IMR-90 (cell line): ENCODE measurements at places on chromosomes 6 and 20.
A peak's percentile ranks its signal among the peaks of the same experiment; 100 is the strongest.

- no peak for DNase-seq
Observed at GRCh38 chr6:12436683-12437082, 146.5 kb downstream of the EDN1 start.

- no peak for DNase-seq
Observed at GRCh38 chr6:435441-436307, 44.1 kb downstream of the IRF4 start.

GRCh38 chr6:81761197-81761596 lies 8.7 kb upstream of the TENT5A start:
- DNase-seq, result peak; percentile 62

DNA sequence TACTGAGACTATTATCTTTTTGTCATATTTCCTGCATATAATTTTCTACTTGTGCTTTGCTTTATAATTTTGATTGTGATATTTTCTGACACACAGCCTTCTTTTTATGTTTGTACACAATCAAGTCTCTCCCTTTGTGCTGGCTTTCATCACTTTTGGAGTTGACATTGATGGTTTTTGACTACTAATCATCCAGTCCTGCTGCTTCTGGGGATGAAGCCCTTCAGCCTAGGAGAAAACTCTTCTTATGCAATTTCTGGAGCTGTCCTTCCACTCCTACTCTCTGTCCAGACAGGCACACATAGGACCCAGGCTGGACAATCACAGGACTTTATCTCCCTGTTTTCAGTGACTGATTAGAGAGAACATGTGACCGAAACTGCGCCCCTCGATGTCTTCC lies 515.0 kb downstream of the KIF16B start:
- DNase-seq, result no peak

DNA sequence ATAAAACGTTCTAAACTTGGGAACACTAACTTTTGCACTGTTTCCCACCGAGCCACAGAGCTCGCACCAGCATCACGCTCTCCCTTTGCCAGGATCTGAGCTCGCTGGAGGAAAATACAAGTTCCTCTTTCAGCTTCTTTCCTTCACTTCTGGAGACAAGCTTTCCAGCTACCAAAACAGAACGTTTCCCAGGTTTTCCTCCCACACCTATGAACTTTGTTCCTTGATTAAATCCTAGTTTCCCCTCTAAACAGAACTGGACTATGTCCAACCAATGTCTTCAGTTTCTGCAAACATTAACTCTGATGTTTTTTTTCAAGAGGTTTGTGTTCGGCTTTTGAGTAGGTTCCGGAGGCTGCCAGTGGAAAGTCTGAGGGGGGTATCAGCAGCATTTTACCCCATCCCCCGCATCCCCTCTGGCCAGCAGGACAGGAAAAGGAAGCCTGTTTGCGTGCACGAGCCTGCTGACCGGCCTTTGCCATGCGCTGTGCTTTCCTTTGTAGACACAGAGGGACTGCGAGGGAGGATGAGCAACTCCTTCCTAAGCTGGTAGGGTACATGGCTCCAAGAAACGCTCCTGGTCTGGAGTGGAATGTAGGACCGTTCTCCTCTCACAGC lies 135.5 kb downstream of the LY86 start:
- DNase-seq, result peak; percentile 50

DNA sequence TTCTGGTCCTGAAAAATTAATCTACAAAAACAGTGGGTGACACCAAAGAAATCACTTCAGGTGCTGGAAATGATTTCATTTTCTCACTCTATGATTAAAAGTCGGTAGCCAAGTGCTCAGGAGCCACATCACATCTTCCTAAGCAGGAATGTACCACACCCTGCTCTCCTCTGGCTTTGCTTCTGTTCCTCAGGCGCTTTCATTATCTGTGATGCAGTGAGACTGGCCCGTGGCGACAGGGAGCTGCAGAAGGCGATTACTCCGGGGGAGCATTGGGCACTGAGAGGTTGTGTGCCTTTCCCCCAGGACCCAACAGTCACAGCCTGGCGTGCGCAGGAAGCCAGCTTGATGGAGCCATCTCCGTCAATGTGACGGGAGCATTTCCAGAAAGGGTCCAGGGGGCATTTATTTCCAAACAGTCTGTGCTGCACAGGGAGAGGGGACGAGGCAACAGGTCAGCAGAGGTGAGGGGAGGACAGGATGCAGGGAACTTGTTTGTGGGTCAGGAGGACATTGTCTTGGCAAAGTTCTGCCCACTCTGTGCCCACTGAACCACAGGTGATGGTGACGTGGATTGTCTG lies 5.6 kb upstream of the ZNF831 start:
- no peak for DNase-seq

DNA sequence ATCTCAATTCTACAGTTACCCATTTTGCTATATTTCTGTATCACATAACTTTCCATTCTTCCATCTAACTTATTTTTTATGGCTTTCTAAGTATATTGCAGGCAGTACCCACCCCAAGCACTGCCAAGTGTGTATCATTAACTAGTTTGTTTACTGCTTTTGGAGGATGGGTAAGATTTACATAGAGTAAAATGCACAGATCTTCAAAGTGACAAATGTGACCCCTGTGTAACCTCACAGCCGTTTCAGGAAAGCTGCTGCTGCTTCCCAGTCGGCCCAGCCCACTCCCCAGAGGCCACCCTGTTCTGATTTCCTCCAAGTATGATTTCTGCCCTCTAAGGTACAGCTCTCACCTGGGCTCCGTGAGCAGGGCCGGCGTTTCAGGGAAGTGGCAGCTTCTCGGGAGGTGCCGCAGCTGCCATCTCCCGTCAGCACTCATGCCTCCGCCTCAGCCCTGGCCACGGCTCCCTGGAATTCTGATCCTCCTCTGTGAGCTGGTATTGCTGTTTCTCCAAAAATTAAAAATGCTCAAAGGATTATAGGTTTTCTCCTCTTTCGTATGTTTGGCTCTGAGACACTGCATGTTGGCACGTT lies 15.0 kb upstream of the MAP1LC3A start:
- no peak for DNase-seq

- DNase-seq, result no peak
Observed at GRCh38 chr6:168383062-168383854, 57.7 kb upstream of the SMOC2 start.

DNA sequence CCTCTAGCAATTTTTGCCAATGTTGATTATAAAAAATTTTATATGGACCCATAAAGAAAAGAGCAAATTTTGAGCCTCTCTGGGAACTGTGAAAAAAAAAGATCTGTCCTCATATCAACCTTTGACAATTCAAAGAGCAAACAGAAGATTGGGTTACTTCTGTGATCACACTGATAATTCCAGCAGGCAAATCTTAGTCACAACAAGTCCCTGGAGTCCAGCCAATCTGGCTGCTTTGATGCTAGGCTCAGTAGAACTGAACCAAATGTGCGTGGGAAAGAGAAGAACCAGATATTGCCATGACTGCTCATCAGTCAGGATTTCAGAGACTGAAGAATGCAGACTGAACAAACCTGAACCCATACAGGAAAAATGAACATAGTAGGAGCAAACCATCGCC lies 438.4 kb upstream of the FLRT3 start:
- no peak for DNase-seq
